ENCODE measurements at places on chromosomes 5 and 9.

- DNase-seq = peak; percentile 93
These were observed at the start of gene ST8SIA4 for GRCh38 chr5:100903039-100903887. Gene ST8SIA4, minus strand, starts transcription at chr5:100903282. Its CDS starts 327 bp downstream, at chr5:100902955.

GRCh38 chr5:13566871-13567339, 377.6 kb downstream of the DNAH5 start:
- no peak for DNase-seq

GRCh38 chr5:143093452-143094086, 309.9 kb downstream of the NR3C1 start:
- no peak for DNase-seq

- DNase-seq = no peak
These were observed 184.6 kb upstream of the MAP1B start for GRCh38 chr5:71922584-71923106.

GRCh38 chr9:109950710-109951443, 170.9 kb downstream of the PALM2AKAP2 start:
- DNase-seq = no peak

GRCh38 chr5:157352756-157353340, 86.9 kb downstream of the CYFIP2 start:
- DNase-seq = no peak

DNA sequence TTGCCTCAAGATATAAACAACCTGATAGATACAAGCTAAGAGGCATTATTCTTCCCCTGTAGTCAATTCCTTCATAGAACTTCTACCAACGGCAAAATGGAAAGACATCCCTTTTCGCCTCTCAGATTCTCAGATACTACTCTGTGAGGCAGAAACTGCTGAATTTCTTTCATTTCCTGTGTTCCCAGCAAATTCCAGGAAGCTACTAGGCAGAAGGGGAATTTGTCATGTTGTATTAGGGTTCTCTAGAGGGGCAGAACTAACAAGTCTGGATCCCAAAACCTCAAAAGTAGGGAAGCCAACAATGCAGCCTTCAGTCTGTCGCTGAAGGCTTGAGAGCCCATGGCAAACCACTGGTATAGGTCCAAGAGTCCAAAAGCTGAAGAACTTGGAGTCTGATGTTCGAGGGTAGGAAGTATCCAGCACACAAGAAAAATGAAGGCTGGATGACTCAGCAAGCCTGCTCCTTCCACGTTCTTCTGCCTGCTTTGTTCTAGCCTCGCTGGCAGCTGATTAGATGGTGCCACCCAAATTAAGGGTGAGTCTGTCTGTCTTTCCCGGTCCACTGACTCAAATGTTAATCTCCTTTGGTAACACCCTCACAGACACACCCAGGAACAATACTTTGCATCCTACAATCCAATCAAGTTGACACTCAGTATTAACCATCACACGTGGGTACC, 15.2 kb downstream of the RNF180 start:
- DNase-seq = no peak
